Left ventricle myocardium superior (tissue), 1 donor: ENCODE measurements at places on chromosomes 4 and X. TPM values are rescaled to one million over a fixed set of nuclear protein-coding genes. Genes with fewer than 3 reads are reported as not detected.

Gene RBM46
- total RNA-seq: not detected

Gene KLKB1
- total RNA-seq: 1.1 TPM

Gene KIF4A
- total RNA-seq: 0.40 TPM

Gene CT45A10
- total RNA-seq: not detected

Gene SLC10A4
- total RNA-seq: not detected

Gene ADAM29
- total RNA-seq: not detected

Gene NUP62CL
- total RNA-seq: 2.2 TPM

Gene ANXA10
- not detected for total RNA-seq

Gene LAMP2
- total RNA-seq: 53.8 TPM

Gene GYPA
- not detected for total RNA-seq

Gene APLN
- total RNA-seq: 25.9 TPM

Gene PORCN
- total RNA-seq: 13.2 TPM

Gene ITGB1BP2
- total RNA-seq: 88.6 TPM
